Stimulated activated CD8-positive, alpha-beta memory T cell treated with anti-CD3 and anti-CD28 coated beads, Interleukin-15, amount 100 ng/mL, for 48 hours (primary cell): ENCODE measurements at places on chromosomes 2 and 18.

DNA sequence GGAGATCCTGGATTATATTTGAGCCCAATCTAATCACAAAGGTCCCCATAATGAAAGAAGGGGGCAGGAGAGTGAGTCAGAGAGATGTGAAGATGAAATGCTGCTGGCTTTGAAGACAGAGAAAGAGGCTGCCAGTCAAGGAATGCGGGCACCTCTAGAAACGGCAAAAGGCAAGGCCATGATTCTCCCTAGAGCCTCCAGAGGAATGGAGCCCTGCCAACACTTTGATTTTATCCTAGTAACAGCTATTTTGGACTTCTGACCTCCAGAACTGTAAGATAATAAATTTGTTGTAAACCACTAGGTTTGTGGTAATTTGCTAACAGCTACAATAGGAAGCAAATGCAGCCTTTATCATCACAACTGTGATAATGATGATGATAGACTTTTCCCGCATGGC lies 32.9 kb downstream of the LBH start:
- no peak for DNase-seq

DNA sequence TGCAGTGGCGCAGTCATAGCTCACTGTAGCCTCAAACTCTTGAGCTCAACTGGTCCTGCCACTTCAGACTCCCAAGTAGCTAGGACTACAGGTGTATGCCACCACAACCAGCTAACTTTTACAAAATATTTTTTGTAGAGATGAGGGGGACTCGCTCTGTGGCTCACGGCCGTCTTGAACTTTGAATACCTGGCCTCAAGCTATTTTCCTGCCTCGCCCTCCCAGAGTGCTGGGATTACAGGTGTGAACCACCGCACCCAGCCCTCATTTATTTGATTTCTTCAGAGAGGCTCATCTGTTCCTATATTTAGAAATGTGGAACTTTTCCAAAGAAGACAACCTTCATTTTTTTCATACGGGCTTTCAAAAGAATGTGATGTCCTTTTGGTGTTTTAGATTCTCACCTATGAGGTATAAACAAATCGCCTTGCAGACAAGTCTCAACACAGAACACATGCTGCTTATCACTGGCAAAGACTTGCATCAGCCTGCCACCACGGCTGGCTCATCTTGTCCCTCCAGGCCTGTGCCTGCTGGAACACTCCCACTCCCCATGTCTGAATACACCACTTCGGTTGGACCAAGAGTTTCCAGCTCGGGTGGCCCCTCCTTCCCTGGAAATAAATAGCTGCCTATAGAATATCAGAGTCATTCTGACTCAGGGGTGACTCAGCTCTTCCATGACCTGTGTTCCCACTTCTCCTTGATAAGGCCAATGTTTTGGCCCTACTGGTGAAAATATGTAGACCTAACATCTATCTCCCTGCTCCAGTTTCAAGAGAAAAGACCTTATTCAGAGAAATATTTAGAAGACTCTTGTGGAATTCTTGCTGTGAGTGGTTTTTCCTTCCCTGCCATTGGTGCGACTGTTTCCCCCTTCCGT lies 202.6 kb downstream of the TGIF1 start:
- DNase-seq: peak; percentile 56

- no peak for DNase-seq
These were observed 941 bp downstream of the EHD3 start for GRCh38 chr2:31234683-31235503.

DNA sequence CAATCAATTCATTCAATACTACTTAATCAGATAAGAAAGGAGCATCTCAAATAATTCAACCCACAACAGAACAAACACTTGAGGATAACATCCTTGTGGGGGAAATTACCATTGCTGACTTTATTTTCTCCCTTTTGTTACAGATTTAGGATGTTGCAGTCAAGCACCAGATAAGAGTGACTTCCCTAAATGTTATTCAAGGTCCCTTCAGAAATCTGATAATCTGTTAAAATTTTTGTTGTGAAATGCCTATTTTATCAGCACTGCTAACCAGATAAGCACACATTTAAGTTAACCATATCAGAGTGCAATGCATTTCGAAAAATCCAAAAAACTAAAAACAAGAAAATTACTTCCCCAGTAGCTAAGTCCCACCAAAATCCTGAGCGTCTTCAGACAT lies 33.5 kb downstream of the SUMO1 start:
- no peak for DNase-seq

- no peak for DNase-seq
These were observed 22.1 kb upstream of the MCM6 start for GRCh38 chr2:135898234-135898786.

DNA sequence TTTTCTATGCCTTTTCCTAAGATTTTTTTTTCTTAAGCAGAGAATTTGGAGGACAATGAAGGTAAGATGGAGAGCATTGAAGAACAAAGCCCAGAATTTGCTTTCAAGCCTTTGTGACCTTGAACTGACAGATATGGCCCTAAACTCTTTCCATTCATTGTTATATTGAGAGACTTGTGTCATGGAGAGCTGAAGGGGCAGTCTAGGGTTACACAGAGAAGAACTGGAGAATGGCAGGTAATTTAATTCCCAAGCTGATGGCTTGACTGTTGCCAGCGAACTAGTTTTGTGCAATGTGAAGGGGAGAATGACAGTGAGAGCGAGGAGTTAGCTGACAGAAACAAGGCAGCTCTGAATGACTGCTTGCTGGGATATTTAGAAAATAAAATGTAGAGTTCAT lies 1344.2 kb downstream of the LRP1B start:
- no peak for DNase-seq

DNA sequence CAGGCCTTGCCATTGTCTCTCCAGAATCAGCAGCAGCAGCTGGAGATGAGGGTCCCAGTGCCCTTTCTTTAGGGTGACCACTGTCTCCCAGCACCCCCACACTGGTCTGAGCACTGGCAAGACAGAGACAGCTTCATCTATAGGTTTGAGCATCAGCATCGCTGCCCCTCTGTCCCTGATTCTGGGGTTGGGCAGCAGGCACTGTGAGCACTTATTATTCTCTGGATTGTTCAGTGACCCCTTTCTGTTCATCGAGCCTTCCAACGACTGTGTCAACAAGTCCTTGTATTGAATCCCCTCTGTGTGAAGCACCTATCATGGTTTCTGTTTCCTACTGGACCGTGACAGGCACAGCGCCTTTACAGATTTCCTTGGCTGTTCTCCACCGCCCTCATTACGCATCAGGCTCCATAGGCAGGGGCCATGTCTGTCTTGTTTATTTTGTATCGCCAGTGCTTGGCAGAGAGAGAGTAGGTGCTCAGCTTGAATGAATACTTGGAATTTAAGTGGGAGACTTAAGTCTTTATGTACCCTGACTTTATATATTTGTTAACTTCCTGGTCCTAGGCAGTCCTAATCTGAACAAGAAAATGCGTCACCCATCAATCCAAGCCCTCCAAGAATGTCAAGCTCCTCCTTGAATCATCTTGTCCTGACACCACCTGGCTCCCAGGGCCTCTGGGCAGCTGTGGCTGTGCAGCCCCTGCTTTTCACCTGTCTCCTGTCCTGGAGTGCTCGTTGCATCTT lies 11.4 kb downstream of the MALL start:
- DNase-seq: no peak

DNA sequence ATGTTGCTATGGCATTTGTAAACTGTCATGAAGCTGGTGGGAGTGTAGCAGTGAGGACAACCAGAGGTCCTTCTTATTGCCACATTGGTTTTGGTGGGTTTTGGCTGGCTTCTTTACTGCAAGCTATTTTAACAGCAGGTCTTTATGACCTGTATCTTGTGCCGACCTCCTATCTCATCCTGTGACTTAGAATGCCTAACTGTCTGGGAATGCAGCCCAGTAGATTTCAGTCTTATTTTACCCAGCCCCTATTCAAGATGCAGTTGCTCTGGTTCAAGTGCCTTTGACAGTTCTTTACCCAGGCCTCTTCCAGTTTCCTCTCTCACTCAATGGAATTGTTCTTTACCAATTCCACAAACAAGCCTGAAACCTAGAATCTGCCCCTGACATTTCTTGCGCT lies 145.1 kb downstream of the KCNE4 start:
- no peak for DNase-seq

DNA sequence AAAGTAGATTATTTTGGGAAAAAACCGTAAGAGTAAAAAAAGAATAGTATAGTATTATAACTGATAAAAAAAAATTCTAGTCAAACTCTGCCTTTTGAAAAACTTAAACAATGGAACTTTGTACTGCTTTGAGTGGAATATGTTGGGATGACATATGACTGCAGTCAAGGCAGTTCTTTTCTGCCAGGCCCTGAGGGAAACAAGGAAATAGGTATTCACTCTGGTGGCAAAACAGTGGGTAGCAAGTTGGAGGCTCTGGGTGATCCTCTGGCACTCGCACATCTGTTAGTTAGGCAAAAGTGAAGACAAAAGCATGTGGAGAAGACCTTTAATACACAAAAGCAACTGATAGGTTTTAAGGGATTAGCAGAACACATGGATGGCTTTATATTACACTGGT lies 102.2 kb downstream of the ARHGEF33 start:
- DNase-seq: no peak

DNA sequence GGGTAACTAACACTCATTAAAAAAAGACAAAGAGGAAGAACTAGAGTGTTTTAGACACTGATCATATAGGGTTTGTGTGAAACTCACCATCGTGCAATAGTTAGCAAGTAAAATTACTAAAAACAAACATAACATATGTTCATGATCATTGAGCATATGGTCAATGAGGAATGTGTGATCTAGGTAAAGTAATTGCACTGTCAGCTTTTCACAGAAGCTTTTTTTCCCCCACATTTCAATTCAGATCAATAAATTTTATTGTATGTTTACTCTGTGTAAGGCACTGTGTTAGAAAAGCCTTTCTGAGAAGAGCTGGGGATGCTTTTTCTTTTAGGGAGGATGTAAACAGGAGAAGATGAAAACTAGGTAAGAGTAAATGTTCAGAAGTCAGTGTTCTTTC lies 348.2 kb downstream of the LRP1B start:
- DNase-seq: no peak
